ENCODE measurements at places on chromosomes 11 and 22.
A peak's percentile ranks its signal among the peaks of the same experiment; 100 is the strongest.

GRCh38 chr22:34036931-34037330 lies 116.7 kb upstream of the LARGE1 start:
- DNase-seq, result no peak

GRCh38 chr22:43313244-43313889 lies 29.8 kb downstream of the SCUBE1 start:
- DNase-seq, result no peak

DNA sequence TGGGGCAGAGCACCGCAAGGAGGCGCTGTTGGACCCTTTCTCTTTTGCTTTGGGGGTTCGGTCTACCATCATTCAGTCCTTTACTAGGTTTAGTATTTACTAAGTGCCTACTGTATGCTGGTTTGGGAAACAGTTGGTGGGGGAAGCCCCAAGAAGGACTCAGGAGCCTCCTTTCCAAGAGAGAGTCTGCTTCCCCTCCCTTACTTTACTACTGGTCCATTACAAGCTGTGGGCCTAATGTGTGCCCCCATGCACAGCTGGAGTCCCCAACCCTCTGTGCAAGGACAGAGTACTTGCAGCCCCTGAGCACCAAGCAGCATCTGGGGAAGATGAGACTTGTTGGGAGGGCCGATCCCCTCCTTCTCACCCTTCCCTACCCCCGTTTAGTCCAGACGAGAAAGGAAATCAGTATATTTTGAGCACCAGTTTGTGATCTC lies 876 bp upstream of the UBE2L6 start:
- peak; percentile 86 for DNase-seq

- no peak for DNase-seq
Measured at GRCh38 chr11:67457453-67457852, 2.3 kb downstream of the CABP4 start.

DNA sequence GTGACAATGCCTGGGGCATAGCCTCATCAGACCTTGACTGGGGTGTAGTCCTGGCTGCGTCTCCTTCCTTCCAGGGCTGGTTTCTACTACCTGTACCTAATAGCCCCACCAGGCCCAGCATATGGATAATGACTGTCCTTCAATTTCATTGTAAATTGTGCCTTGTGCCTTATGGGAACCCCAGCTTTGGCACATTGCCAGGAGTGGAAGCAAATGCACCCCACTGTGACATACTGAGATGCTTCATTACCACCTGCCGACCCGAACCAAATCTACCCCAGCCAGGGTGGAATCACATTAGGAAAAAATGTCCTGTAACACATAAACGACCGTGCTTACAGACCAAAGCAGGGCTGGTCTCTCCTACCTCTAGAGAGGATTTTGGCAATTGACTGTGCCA lies 7.3 kb downstream of the TOP3B start:
- DNase-seq, result no peak

- DNase-seq, result no peak
Measured at GRCh38 chr11:66800720-66801428, 42.4 kb upstream of the RCE1 start.

DNA sequence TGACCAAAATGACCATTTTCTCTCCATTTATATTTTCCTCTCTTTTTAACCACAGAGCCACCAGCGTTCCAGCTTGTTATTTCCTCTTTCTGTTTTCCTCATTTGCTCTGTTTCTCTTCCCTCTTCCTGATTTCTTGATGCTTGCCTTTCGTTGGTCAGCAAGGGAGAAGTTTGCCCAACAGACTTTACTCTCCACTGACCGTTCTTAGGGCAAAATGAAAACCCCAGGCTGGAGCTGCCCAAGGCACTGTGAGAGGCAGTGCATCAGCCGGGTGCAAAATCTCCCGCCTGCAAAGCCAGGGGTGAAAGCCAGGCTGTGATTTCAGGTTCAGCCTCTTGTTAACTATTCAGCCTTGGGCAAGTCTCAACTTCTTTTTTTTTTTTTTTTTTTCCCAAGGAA lies 26.1 kb upstream of the APLP2 start:
- DNase-seq, result no peak

- no peak for DNase-seq
Measured at GRCh38 chr11:65920372-65920802, 1.2 kb downstream of the DRAP1 start.

DNA sequence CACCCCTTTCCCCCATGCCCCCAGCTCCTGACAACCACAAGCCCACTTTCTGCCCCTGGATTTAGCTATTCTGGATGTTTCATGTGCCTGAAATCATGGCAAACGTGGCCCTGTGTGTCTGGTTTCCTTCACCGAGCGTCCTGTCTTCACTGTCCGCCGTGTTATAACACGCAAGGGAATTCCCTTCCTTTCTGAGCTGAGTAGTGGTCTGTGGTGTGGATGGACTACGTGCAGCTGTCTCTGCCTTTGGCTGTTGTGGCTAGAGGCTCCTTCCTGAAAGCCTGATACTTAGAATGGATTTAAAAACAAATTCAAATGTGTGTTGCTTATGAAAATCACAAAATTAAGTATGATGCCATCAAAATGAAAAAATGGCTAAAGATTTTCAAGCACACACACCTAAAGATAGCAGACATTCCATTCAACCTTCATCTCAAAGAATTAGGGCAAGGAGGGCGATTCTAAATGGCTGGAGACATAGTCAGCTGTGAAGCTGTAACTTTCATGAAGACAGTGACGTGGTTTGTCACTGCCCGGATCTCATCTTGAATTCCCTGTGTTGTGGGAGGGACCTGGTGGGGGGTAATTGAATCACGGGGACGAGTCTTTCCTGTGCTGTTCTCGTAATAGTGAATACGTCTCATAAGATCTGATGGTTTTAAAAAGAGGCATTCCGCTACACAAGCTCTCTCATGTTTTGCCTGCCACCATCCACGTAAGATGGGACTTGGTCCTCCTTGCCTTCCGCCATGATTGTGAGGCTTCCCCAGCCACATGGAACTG lies 30.5 kb downstream of the KCNQ1 start:
- no peak for DNase-seq

DNA sequence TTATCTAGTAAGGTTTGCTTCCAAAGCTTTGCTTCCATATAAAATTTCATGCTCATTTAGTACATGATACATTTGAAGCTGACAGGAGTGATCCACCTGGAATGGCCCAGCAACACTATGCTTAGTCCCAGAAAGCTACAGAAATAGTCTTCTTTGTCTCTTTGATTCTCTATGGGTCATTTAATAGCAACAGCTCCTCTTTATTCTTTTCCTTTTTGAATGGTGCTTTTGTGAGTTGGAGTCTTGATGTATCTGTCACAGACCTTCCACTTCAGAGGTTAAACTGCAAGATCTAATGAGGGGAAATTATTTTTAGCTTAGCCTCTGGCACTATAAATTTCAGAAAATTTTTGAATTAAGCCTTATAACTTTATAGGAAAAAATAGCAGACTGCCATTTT lies 509.5 kb downstream of the KCNA4 start:
- DNase-seq, result no peak

DNA sequence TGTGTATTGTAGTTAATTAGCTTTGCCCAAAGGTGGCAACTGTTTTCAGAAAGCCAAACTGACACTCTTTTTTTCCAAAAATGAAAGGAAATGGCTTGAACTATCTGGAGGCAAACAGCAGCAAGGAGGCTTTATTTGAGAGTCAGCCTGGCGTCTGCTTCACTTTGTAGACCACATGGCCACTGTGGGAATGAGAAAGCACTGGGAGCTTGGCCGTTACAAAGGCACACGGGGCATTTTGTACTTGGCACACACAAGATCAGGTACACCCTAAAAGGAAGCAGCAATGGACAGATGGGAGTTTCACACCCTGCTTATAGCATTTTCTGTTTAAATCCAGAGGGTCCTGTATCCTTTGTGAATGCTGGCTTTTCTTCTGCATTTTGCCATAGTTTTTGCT lies 126.3 kb downstream of the MPPED2 start:
- DNase-seq, result no peak

- DNase-seq, result no peak
Measured at GRCh38 chr11:27242591-27242990, 120.4 kb downstream of the CCDC34 start.

GRCh38 chr11:22466809-22467208 lies 128.6 kb downstream of the SLC17A6 start:
- no peak for DNase-seq

- DNase-seq, result no peak
Measured at GRCh38 chr11:56716379-56716854, 17.5 kb downstream of the OR9G1 start.

- DNase-seq, result no peak
Measured at GRCh38 chr22:45154383-45154782, 9.3 kb upstream of the NUP50 start.

DNA sequence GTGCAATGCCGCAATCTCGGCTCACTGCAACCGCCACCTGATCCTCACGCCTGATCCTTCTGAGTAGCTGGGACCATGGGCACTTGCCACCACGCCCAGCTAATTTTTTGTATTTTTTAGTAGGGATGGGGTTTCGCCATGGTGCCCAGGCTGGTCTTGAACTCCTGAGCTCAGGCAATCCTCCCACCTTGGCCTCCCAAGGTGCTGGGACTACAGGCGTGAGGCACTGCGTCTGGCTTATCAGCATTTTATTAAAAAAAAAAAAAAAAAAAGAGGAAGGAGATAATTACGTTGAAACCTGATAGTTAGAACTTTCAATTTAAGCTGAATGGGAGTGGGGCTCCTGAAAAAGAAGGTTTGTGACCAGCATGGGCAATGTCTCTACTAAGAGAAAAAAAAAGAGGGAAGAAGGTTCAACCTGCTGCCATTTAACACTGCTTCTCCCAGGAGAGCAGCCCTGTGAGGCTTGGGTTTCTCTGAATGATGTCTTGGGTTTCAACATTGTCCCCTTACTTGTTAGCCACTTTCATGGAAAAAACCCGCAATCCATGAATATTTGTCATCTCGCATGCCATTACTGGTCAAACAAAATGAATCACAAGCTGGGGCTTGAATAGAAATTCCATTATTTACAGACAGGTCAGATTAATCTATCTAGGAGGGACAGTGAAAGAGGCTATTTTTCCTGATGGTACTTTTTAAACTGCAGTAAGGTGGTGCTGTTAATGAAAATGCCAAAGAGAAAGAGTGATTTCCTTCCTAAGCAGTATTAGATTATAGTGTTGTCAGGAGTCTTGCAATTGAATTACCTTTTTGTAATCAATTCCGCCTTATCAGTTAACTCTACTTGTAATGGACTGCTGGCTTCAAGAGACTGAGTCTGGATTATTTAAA lies 72.5 kb downstream of the PACS1 start:
- no peak for DNase-seq

- DNase-seq, result no peak
Measured at GRCh38 chr22:19865141-19865829, 10.6 kb upstream of the GNB1L start.

DNA sequence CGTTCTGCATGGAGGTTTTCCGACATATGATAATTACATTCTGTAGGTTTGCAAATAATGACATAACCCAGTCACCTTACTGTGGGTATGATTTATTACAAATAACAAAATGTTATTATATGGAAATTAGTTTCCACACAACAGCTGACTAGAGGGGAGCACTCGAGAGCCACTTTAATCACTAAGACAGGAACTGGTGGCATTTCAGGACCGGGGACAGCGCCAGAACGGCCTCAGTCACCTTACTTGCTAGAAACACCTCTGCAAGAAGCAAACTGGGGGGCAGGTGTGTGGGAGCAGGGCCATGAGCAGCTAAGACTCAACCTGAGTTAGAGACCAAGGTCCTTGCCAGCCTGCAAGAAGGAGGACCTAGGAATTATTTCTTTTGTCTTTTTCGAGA lies 199.9 kb downstream of the DSCAML1 start:
- peak; percentile 33 for DNase-seq

DNA sequence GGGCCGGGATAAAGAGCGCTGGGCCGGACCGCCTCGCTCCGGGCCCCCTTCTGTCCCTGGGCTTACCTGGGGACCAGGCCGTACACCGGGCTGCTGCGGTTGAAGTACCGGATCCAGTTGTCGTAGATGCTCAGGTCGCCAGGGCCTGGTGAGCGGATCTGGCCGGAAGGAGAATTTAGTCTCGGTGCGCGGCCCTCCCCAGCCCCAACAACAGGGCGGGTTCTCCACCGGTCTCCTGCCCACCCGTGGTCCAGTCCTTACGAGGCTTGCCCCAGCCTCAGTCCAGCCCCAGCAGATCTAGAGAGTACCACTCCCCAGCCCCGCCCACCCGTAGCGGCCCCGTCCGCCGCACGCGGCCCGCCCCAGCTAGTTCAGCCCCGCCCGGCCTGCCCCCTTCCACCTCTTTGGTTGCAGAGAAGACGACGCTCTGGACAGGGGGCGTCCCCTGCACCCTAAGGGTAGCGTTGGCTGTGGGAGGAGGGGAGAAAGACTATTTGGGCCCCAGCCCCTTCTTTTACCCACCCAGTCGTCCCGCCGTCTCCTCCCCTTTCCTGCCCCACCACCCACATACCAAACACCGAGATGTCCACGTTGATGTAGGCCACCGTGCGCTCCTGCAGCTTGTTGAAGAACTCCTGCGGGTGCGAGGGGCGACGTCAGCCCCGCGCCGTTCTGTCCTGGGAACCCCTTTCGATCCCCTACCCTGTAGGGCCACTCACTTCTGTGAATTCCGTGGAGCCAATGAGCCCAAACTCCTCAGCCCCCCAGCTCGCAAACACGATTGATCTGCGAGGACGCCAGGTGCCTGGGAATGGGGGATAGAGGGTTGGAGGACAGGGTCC lies 6.8 kb downstream of the SAC3D1 start:
- no peak for DNase-seq

GRCh38 chr11:95359756-95360155 lies 128.8 kb upstream of the SESN3 start:
- DNase-seq, result no peak

DNA sequence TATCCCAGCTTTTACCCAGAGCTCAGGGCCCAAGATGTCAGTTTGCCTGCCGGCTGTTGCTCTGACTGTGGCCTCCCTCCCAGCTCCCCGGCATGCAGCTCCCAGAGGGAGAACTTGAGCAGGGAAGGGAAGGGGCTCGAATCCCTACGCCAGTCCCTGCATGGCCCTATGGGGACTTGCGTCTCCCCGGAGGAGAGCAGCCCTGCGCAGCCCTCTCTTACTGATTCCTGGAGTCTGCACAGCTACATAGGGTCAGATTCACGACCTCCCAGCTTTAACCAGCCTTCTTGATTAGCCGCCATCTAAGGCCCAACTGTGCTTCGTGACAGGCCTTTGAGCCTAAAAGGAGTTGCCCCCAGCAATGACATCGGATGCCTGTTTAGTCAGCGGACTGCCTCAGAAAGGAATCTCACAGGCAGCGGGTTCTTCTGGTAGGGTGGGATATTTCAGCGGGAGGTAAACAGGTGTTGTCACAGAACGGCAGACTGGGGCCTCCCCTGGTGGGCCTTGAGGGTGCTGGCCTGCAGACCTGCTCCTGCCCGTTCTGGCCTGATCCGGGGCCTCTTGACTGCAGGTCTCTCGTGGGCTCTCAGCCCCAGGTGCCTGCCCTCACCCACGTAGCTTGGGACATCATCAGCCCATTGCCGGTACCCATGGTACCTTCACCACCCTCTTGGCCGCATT lies 43.8 kb upstream of the KCNQ1OT1 start:
- DNase-seq, result no peak

DNA sequence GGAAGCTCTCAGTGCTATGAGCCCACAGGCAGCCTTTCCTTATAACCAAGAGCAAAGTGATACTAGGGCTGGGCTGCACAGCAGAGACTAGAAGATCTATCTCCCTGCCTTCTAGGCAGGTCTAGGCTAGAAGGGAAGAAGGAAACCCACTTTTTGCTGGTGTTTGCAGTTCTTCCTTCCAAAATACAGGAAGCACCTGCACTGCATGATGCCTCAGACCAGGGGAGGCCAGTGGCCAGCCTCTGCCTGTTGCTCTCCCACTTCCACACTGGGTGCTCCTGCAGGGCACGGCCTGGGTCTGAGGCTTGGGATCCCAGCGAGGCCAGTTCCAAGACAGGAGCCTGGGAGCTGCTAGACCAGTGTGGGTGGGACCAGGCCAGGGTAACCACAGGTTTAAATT lies 6.0 kb upstream of the UCP3 start:
- DNase-seq, result no peak

- no peak for DNase-seq
Measured at GRCh38 chr11:19102521-19102900, 14.5 kb upstream of the ZDHHC13 start.
